ENCODE measurements at places on chromosomes 2 and 18.
A peak's percentile ranks its signal among the peaks of the same experiment; 100 is the strongest.

GRCh38 chr18:54611816-54612215 lies 20.8 kb downstream of the DYNAP start:
- DNase-seq = no peak

GRCh38 chr2:166637051-166637450 lies 143.0 kb upstream of the SCN7A start:
- DNase-seq = no peak

GRCh38 chr2:108228537-108228936 lies 11.2 kb upstream of the SULT1C3 start:
- DNase-seq = no peak

DNA sequence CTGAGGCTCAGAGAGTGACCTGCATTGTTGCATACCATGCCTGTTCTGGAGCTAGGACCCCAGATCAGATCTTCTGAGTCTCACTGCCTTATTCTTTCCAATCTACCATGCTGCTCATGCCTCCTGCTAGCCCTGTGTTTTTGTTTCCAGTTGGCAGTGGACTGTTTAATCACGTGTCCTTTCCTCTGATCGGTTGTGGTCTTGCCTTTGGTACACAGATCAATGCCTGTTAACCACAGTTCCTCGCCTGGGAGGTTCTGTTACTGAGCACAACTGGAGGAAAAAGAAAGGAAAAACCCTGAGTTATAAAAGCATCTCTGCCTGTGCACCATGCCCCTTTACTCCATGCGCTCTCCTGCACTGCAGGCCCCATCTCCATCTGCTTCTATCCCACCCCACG lies 329.1 kb downstream of the SETBP1 start:
- DNase-seq = no peak

- no peak for DNase-seq
Measured at GRCh38 chr2:201383136-201383535, 26.0 kb upstream of the FLACC1 start.

GRCh38 chr2:119741868-119742267 lies 17.9 kb upstream of the PTPN4 start:
- no peak for DNase-seq

GRCh38 chr18:13710414-13710831 lies 15.9 kb downstream of the FAM210A start:
- peak; percentile 56 for DNase-seq

DNA sequence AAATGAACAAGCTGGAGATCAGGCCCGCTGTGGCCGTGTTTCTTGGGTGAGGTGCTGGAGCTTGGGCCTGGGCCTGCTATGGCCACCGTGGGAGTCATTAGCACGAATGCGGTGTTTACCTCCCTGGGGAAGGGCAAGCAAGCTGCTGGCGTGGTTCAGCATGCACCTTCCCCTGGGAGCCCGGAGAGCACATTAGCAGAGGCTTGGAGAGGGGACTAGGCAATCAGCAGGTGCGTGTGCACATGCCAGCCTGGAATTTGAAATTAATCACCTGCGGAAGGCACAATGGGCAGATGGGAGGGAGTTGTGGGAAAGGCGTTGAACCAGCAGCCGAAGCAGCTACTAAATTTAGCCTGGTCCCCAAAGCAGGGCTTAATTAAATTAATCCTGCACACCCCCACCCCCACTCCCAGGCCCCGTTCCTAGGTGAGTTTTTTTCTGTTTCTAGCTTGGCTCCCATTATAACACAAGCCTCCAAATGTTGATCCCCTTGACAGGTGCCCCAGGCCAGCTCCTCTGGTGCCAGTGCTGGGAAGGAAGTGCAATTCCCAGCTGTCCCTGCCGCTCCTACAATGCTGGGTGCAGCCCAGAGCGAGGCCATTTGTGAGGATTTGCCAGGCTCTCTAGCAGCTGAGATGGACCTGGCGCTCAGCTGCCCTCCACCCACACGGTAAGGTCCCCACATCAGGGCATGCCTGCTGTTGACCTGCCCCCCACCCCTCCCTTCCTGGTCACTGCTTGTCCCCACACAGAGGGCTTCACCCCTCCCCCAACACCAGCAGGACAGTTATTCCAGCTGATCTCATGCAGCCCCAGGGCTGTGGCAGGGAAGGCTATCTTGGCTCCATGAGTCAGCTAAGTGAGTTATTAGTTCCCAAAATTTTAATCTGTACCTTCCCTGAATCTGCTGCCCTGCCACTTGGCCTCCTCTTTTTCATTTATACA lies 115.0 kb downstream of the ZBTB7C start:
- no peak for DNase-seq

Measured in inflammatory macrophage treated with lipopolysaccharide for 1 hour (primary cell).